ENCODE measurements at places on chromosomes 6 and 20. TPM values are rescaled to one million over a fixed set of nuclear protein-coding genes. Genes with fewer than 3 reads are reported as not detected.

DNA sequence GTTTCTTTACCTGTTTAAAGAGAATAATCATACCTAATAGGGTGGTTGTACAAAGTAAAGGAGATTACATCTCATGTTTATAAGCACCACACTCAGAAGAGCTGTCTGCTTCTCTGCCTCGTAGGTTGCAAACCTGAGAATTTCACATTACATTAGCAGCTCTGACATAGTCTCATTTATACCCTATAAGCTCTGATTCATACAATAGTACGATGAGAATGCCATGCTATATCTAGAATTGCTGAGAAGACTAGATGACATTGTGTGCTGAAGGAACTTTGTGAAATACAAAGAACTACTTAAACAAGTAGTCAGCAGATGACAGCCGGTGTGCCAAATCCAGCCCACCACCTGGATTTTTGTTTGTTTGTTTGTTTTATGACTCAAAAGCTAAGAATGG is 121.2 kb downstream of the ADAT2 start:
- no peak for DNase-seq

GRCh38 chr6:44176762-44177509 is 18.3 kb downstream of the CAPN11 start:
- DNase-seq: no peak

- DNase-seq: no peak
These were observed 3.0 kb downstream of the TCEA2 start for GRCh38 chr20:64065974-64066343.

DNA sequence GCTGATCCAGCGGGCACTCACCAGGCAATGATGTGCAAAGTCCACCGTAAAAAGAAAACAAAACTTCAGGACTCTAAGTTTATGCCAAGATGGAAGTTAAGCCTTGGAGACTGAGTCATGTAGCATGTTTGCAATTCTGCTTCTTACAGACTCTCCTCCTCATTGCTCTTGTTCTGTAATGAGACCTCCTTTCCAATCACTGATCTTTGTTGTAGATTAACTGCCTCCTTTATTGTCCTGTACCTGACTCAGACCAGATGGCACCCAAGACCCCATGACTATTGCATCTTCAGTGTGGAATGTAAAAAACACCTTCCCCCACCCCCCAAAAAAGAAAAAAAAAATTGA is 11.2 kb downstream of the NEU1 start:
- no peak for DNase-seq

The TRIM31 gene
- not detected for total RNA-seq

The NOTCH4 gene
- total RNA-seq: 37.9 TPM

DNA sequence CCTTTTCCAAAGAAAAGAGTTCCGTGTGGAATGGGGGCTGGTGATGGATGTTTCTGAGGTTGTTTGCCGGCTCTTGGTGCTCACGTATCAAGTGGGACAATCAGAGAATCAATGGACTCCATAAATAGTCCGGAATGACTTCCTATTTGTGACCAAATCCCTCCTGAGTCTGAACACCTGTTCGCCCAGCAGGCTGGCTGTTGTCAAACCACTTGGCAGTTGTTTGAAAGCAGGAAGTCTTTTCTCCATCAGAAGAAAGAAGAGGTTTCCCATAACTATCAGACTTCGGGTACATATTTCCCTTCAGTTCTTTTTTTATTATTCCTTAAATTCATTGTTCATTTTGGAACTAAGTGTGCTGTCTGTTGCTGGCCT is 154.7 kb upstream of the RIN2 start:
- DNase-seq: no peak

- no peak for DNase-seq
These were observed 43.6 kb upstream of the CCN6 start for GRCh38 chr6:112010328-112010727.

DNA sequence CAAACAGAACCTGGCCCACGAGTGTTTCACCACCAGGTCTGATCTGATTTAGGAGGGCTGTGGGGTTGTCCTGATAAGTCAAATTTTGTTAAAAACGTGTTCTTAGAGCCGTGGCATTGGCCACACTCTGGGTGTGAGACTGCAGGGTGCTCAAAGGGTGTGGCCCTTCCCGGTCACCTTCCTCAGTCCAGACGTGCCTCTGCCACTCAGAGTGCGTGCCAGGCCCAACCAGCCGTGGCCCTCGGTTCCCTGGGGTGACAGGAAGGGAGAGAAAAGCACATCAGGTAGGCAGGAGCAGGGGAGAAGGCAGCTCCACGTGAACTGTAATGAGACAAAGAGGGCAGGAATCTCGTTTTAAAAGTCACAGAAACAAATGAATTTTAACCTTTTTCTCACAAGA is 115.4 kb downstream of the FAM120B start:
- peak; percentile 53 for DNase-seq

- DNase-seq: no peak
These were observed 102.3 kb downstream of the DST start for GRCh38 chr6:56540232-56541029.

DNA sequence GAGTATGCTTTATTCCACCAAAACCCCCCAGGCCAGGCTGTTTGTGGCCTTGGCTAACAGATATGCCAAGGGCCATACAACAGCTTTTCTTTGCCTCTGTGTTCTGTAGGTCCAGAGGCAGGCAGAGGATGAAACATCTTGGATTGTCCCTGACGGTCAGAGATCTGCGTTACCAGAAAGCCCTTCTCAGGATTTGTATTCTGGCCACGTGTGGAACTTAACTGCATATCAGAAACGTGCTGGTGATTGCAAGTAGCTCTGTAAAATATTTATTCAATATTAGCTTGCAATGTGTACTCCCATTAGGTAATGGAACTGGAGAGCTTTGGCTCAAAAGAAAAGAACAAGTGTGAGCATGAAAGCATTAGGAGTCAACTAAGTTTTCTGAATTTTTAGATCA is 275.0 kb downstream of the CBLN4 start:
- DNase-seq: no peak

GRCh38 chr6:7827142-7827541 is 83.4 kb downstream of the TXNDC5 start:
- no peak for DNase-seq

- DNase-seq: no peak
These were observed 51.3 kb upstream of the NRN1 start for GRCh38 chr6:6058054-6058444.

The ADGRF4 gene
- total RNA-seq: not detected

- no peak for DNase-seq
These were observed 1.0 kb upstream of the ZBTB22 start for GRCh38 chr6:33318426-33319073.

The BNIP5 gene
- not detected for total RNA-seq

GRCh38 chr20:2742431-2742830 is 49.9 kb downstream of the EBF4 start:
- no peak for DNase-seq

GRCh38 chr6:126268092-126268491 is 71.8 kb upstream of the CENPW start:
- no peak for DNase-seq

DNA sequence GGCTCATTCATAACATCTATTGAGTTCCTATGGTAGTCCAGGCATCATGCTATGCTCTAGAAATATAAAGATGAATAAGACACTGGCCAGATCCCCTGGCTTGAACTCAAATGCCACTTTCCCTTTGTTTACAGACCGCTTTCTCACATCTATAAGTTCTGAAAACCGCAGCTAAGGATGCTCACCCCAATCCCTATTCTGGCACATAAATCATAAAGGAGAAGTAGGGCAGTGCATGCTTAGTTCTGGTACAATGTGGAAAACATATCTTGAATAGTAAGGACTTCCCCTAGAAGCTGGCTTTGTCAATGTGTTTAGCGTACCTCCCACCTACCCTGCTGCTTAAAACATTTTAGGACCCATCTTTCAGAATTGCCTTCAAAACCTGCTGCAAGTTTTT is 26.4 kb downstream of the MRS2 start:
- DNase-seq: no peak

DNA sequence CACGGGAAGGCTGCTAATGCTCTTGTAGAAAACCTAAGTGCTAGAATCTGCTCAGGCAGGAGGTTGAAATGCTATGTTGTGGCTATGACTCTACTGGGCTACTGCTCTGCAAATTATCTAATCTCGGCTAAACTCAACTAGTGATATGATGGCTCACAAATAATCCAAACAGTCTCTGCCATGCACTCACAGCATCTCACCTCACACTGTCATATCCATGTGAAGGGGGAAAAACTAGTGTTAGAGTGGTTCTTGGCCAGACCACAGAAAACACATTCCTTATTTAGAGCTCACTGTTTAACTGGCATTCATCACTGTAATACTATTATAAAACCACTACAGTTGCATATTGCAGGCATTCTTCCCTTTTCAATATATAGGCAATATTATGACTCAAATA is 81.8 kb upstream of the DST start:
- no peak for DNase-seq

DNA sequence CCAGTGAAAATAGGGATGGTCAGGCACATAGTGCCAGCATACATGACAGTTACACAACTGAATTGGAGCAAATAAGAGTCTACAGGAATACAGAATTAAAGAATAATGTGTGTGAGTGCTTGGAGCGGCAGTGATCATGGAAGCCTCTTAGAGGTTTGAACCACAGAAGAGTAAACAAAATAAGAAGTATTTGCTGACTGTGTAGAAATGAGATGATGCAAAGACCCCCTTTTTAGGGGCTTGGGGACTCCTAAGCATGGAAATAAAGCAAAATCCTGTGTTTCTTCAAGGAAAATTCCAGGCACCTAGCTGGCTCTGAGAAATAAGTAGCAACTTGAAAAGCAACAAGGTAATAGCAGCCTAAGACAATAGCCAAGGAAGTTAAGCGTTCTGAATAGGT is 6.8 kb downstream of the OR2H2 start:
- no peak for DNase-seq

- peak; percentile 61 for DNase-seq
These were observed at the start of gene THBD for GRCh38 chr20:23049201-23050075. Gene THBD, minus strand, starts transcription at chr20:23049672. Its CDS starts 168 bp downstream, at chr20:23049504.

DNA sequence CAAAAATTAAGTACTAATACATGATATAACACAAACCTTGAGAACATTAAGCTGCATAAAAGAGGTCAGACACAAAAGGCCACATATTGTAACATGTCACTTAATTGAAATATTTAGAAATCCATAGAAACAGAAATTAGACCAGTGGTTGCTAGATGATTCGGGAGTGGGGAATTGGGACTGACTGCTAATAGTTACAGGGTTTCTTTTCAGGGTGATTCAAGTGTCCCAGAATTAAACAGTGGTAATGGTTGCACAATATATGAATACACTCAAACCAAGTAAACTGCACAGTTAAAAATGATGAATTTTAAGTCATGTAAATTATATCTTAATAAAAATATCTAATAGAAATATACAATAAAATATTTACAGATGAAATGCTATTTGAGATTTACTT is 174.5 kb downstream of the WDR27 start:
- no peak for DNase-seq

DNA sequence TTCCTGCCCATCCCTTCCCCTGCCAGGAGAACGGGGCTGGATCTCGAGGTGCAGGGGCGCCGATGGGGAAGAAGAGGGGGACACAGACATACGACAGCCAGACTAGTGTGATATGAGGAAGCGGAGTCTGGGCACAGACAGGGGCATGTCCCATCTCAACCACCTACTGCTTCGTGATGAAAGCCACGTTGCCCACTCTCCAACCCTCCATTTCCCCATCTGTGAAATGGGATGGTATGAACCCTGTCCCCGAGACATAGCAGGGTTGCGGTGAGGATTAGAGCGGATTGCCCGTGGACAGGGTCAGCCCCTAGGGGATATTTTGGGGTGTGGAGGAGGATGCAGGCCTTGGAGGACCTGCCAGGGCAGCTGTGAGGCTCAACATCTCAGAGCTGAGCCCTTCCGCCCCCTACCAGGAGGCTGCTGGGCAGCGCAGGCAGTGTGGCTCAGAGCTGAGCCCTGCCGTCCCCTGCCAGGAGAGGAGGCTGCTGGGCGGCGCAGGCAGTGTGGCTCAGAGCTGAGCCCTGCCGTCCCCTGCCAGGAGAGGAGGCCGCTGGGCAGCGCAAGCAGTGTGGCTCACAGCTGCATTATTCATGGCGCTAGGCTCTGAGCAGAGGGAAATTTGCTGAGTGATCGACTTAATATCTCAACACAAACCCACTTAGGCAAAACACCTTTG is 71.7 kb downstream of the GRM4 start:
- DNase-seq: no peak

- DNase-seq: no peak
These were observed 8.1 kb downstream of the TFAP2B start for GRCh38 chr6:50826803-50827202.

GRCh38 chr6:80454197-80454596 is 347.7 kb downstream of the BCKDHB start:
- DNase-seq: peak; percentile 37

- no peak for DNase-seq
These were observed 43.4 kb downstream of the LRFN2 start for GRCh38 chr6:40543776-40544175.

DNA sequence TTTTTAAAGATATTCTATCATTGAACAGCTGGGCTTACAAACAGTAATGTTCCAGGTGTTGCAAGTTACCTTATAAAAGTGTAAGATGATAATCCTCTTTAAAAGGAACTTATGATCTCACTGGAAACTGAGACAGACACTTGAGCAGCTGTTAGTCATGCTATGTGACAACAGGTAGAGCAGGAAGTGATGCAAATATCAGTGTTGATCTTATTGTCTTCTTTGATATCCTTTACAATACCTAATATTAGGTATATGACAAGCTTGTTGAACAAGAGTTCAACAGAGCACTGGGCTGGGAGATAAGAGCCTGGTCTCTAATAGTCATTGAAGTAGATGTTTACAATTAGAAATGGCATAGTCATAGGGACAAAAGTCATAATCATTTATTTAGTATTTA is 150.0 kb downstream of the UBE3D start:
- no peak for DNase-seq

DNA sequence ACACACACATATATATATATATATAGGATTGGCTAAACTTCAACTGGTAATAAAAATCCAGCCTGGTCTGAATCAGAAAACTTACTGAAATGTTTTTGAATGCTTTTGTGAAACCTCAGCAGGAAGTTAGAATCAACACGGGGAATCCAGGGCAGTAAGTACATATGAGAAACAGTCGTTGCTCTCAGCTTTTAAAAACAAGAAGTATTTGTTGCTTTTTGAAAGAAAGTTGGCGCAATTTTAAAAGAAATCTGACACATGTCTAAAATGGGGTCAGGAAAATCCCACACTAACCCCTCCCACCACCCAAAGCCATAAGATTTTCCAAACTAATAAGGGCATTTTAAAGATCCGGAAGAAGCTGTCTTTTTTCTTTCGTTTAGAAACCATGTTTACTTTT is 11.5 kb upstream of the CCDC170 start:
- no peak for DNase-seq

GRCh38 chr20:59813948-59814839 is 119.2 kb downstream of the SYCP2 start:
- DNase-seq: no peak

- no peak for DNase-seq
These were observed 283.0 kb upstream of the NOX3 start for GRCh38 chr6:155738602-155739105.

GRCh38 chr6:34617231-34617630 is 61.1 kb upstream of the SPDEF start:
- DNase-seq: no peak

GRCh38 chr6:35041086-35041861 is 99.9 kb downstream of the TCP11 start:
- DNase-seq: no peak

The E2F1 gene
- 0.67 TPM for total RNA-seq

GRCh38 chr6:123448306-123448884 is 188.4 kb downstream of the TRDN start:
- DNase-seq: no peak

- no peak for DNase-seq
These were observed 40.4 kb downstream of the IRF4 start for GRCh38 chr6:431986-432385.

GRCh38 chr6:120935908-120936307 is 398.4 kb downstream of the TBC1D32 start:
- DNase-seq: no peak

The GMPR gene
- 2.9 TPM for total RNA-seq
